ENCODE measurements at places on chromosomes 5 and 9. TPM values are rescaled to one million over a fixed set of nuclear protein-coding genes. Genes with fewer than 3 reads are reported as not detected.

Gene HBEGF
- total RNA-seq: 1.9 TPM

DNA sequence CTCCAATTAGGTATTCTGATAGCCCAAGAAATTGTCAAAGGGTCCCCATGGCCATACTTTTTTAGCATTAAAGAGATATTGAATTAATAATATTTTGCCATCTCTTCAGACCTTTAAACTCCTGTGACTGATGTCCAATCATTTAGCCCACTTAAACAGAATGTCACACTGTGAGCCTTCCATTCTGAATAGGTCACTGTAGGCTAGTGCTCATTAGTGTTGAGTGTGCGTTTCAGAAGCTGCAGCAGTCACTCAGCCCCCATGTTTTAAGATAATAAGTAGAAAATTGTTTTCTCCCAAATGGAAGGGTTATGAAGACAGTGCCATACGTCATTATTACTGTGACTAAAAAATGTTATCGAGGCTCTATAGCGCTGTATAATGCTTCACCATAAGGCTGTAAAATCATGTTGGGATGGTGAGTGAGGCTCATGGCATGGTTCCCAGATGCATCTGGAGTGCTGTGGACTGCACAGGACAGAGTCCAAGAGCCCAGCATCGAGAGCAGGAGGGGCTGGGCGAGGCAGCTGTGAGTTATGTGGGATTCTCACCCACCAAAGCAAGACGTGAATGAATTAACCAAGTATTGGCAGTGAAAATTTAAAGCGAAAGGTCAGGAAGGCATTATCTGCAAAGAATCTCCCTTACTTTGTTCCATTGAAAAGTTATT lies 2112.9 kb upstream of the WWC1 start:
- H3K27ac ChIP-seq: no peak overlapping the region
- H3K4me3 ChIP-seq: no peak overlapping the region
- no peaks in the 10 kb centered on the region for H3K4me1 ChIP-seq
- no peaks in the 10 kb centered on the region for H3K27me3 ChIP-seq

DNA sequence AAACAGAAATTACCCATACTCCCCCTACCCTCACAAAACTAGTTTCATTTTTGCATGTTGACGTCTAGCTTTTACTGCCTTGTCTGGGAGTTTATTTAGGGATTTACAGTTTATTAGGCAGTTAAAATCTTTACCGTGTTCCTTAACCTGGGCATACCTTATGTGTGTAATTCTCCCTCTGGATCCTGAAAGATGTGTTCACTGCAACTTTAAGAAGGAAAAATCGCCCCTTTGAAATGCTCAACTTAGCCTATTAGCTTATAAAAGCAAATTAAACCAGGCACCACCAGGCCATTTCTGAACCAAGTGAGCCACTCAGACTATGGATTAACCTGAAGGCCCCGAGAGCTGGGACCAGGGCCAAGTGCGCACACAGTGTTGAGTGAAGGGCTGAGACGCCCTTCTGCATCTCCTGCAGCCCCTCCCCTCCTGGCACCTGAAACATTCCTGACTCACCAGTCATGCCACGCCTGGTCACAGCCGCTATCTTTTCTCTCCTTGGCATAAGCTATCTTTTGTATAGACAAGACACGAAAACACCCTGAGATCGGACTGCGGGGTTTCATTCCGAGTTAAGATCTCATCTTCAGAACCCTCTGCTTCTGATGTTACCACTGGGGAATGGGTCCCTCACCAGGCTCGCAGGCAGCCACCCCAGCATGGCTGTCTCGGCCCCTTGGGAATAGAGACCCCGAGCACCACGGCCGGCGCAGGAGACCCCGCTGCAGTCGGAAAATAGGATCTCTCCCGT lies 111.9 kb downstream of the ROR2 start:
- H3K27ac ChIP-seq: no peak overlapping the region
- peaks cover 37% of the 10 kb centered on the region for H3K27me3 ChIP-seq
- H3K36me3 ChIP-seq: no peaks in the 10 kb centered on the region

- H3K36me3 ChIP-seq: no peaks in the 10 kb centered on the region
- H3K27me3 ChIP-seq: no peaks in the 10 kb centered on the region
- no peaks in the 10 kb centered on the region for H3K4me1 ChIP-seq
- no peak overlapping the region for H3K27ac ChIP-seq
Measured at GRCh38 chr9:11257992-11258391, 645.2 kb upstream of the PTPRD start.

DNA sequence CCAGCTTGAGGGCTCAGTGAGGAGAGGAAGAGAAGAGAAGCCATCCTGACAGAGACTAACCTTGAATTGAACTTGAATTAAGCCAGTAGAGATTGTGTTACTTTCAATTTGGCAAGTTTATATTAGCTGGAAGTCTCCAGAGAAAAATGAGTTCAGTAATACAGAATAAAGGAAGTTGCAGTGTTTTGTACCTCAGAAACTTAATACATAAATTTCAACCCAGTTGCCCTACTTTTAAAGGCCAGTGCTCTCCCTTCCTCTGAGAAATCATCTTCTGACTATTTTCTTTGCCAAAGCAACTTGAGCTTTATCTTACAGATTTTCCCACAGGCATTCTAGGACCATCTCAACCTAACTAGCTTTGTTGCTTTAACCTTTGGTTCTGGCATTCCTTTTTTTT lies 231.0 kb upstream of the GAS1 start:
- no peak overlapping the region for H3K4me3 ChIP-seq
- no peak for DNase-seq
- H3K4me1 ChIP-seq: no peaks in the 10 kb centered on the region
- H3K27me3 ChIP-seq: no peaks in the 10 kb centered on the region

Gene EIF4E1B
- not detected for total RNA-seq

GRCh38 chr5:32358611-32359010 lies 45.9 kb upstream of the MTMR12 start:
- H3K27me3 ChIP-seq: no peaks in the 10 kb centered on the region
- H3K36me3 ChIP-seq: peaks cover 44% of the 10 kb centered on the region
- DNase-seq: no peak

DNA sequence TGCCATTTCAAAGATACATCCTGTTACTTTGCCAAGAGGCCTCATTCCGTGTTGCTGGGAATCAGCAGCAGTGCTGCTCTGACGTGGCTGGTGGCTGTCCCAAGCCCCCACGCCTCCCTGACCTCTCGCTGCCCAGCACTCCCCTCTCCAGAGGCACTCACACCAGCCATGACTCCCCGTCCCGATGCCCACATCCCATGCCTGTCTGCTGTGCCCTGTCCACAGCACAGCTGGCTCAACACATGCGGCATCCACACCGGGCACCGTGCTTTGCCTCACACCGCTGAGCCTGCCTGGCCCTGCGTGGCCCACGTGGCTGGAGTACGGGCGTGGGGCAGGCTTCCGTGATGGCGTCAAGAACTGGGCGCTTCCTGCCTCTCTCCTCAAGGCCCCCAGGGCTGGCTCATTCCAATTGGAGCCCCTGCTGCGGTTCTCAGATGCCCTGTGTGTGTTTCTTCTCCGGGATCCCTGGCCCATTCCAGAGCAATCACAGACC lies 7.8 kb upstream of the LCN1 start:
- no peak for DNase-seq
- no peaks in the 10 kb centered on the region for H3K4me1 ChIP-seq
- no peak overlapping the region for H3K27ac ChIP-seq
- H3K36me3 ChIP-seq: no peaks in the 10 kb centered on the region

DNA sequence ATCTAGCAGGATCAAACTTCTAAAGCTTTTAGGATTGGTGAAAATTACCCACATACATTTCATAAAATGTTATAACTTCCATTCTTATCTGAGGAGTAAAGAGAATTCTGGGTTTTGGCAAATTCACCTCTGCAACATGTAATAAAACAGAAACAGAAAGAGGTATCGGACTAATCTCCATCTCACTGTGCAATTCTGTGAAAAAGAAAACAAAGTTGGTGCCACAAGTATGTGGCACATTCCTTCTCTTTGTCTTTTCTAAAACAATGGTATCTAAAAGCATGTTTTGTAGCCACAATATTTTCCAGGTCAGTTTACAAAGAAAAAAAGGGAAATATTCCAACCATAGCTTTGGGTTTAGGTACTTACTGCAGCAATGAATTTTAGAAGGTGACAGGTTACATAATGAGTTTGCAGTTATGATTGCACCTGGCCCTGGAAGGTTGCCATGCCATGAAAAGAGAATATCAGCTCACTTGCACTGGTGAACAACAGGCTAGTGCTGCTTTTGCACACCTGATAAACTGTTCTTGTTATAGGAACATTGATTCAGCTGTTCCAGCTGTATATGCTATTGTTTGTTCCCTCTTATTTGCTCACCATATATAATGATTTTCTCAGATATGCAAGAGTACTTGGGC lies 491.3 kb upstream of the MEF2C start:
- no peak for DNase-seq
- no peaks in the 10 kb centered on the region for H3K27me3 ChIP-seq
- H3K4me3 ChIP-seq: no peak overlapping the region
- no peaks in the 10 kb centered on the region for H3K4me1 ChIP-seq
- H3K36me3 ChIP-seq: no peaks in the 10 kb centered on the region

Gene STPG3
- total RNA-seq: not detected

Gene TDRD7
- total RNA-seq: 10.2 TPM

Gene PDCD1LG2
- total RNA-seq: 0.14 TPM

Gene LCN15
- total RNA-seq: not detected

- no peak overlapping the region for H3K4me3 ChIP-seq
- H3K4me1 ChIP-seq: no peaks in the 10 kb centered on the region
- H3K27me3 ChIP-seq: peaks cover 3% of the 10 kb centered on the region
- H3K36me3 ChIP-seq: no peaks in the 10 kb centered on the region
- H3K27ac ChIP-seq: no peak overlapping the region
Measured at GRCh38 chr9:113922160-113922559, 46.1 kb downstream of the ZNF618 start.

Gene OLFM1
- not detected for total RNA-seq

- no peaks in the 10 kb centered on the region for H3K4me1 ChIP-seq
- DNase-seq: no peak
- H3K27ac ChIP-seq: no peak overlapping the region
- H3K27me3 ChIP-seq: no peaks in the 10 kb centered on the region
Measured at GRCh38 chr5:172491481-172491880, 37.2 kb upstream of the SH3PXD2B start.

- H3K36me3 ChIP-seq: no peaks in the 10 kb centered on the region
- H3K27ac ChIP-seq: no peak overlapping the region
- peaks cover 3% of the 10 kb centered on the region for H3K4me1 ChIP-seq
- H3K4me3 ChIP-seq: no peak overlapping the region
- DNase-seq: no peak
- peaks cover 72% of the 10 kb centered on the region for H3K27me3 ChIP-seq
Measured at GRCh38 chr9:121607434-121608167, 43.8 kb upstream of the DAB2IP start.

DNA sequence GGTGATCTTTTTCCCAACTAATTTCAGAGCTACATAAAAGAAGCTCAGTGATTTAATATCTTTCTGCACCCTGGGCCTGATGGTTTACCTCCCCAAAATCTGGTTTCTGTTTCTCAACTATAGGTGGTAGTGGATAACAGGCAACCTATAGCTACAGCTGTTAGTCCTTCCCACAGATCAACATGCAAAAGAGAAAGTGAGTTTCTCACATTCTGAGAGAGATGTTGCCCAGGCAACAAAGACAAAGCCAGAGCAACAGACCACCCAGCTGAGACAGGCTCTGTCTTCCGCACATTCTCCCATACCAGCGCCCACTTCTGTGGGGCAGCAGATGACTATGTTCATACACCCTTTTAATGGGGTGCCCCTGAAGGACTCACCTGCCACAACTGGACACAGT lies 40.7 kb upstream of the PPP2R2B start:
- no peaks in the 10 kb centered on the region for H3K4me1 ChIP-seq
- H3K27me3 ChIP-seq: no peaks in the 10 kb centered on the region
- no peak for DNase-seq

Gene COL15A1
- total RNA-seq: 0.20 TPM

Gene SLC36A3
- total RNA-seq: not detected

Gene ZNF879
- total RNA-seq: 14.0 TPM

- H3K36me3 ChIP-seq: no peaks in the 10 kb centered on the region
- H3K27me3 ChIP-seq: no peaks in the 10 kb centered on the region
- no peak overlapping the region for H3K4me3 ChIP-seq
- no peaks in the 10 kb centered on the region for H3K4me1 ChIP-seq
- no peak overlapping the region for H3K27ac ChIP-seq
Measured at GRCh38 chr9:136147890-136148714, 29.4 kb upstream of the TMEM250 start.

- H3K36me3 ChIP-seq: no peaks in the 10 kb centered on the region
- H3K27me3 ChIP-seq: no peaks in the 10 kb centered on the region
- H3K4me1 ChIP-seq: peaks cover 21% of the 10 kb centered on the region
- no peak overlapping the region for H3K4me3 ChIP-seq
- H3K27ac ChIP-seq: no peak overlapping the region
Measured at GRCh38 chr9:89609426-89610006, 4.7 kb downstream of the GADD45G start.
